Activated CD4-positive, CD25-positive, alpha-beta regulatory T cell treated with anti-CD3 and anti-CD28 coated beads, Interleukin-2, amount 50 U/mL, for 24 hours (primary cell): ENCODE measurements at places on chromosomes 1 and 21.

DNA sequence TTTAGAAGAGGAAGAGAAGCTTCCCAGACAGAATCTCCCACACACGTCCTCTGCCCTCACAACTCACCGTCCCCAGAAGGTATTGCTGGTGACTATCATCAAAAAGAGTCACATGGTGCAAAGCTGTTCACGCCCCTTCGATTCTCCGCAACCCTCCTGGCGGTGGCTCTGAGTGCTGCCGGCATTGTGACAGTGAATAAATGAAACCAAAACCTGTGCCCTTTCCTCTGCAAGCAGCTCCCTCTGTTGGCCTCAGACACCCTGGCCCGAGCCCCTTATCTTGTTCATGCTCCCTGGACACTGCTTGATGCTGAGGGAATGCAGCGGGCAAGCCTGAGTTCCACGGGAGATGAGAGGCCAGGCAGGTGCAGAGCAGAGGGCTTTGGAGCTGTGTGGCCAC, 510.3 kb downstream of the NPHP4 start:
- ATAC-seq = peak; percentile 43

DNA sequence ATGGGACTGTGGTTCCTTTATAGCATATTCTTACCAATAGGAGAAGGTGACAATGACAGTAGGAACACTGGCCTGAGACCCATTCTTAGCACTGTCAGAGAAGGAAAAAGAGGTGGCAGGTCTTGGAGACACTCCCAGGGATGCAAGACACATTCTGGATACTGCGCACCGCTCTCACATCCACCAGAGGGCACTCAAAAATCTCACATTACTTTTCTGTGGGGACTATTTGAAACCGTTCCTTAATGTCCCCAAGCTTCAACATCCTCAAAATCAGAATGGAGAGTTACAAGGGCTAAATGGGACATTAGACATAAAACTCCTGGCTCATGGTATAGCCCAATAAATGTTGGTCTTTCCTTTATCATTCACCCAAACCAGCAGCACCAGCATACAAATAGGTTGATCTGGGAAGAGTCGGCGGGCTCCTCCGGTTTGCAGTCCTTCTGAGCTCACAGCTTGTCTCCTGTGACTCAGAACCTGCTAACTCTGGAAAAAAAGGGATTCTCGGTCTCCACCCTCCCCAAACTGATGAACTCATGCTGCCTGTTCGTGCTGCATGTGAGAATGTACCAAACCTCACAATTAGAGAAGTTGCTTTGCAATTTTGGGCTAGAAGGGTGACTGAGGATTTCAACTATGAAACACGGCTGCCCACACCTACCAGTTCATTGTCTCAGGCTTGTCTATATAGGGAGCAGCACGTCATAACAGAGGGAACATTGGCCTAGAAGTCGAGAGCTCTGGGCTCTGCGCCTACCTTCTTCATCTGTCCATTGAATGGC, 40.2 kb downstream of the IL12RB2 start:
- ATAC-seq = no peak

GRCh38 chr1:228989992-228990827, 254.9 kb downstream of the RHOU start:
- ATAC-seq = no peak

DNA sequence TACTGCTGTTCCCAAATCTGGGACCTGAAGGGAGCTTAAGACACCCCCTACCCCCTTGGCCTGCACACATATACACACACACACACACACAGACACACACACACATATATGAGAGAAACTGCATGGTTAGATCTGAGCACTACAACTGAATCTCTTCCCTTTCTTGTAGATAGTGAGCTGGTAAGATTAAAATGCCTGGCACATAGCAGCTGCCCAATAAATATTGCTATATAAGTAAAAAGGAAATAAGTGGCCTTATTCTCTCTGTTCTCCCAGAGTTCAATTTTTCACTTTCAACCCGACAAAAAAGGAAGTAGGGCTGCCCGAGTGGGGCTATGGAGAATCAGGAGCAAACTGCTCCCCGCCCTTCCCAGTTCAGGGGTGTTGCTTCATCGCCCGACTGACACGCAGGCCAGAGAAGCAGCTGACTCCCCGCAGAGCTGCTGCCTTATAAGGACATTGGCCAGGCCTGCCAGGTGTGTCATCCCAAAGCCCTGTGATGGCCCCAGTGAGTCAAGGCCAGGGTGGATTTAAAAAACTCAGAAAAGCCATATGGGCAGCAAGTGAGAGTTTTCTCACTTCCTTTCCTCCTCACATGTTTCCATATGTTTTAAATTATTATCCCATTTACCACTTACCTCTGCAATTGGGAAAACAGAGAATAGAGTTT, 106.5 kb upstream of the SLC44A3 start:
- ATAC-seq = no peak

DNA sequence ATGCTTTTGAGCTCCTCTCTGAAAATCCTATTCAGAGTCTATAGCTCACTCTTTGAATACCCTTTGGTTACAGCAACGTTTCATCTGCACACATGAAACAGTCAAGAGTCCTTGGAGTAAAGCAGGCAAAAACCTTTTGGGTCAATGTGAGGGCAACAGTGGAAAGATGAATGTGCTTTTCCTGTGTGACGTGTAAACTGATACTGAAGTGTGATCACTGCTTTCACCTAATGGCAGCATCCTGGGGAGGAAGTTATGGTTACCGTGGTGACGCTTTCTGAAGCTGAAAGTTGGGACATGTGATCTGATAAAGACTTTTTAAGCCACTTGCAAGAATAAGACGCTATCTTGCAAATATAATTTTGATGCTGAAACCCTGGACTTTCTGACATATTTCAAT, 160.0 kb downstream of the SEC16B start:
- ATAC-seq = no peak

DNA sequence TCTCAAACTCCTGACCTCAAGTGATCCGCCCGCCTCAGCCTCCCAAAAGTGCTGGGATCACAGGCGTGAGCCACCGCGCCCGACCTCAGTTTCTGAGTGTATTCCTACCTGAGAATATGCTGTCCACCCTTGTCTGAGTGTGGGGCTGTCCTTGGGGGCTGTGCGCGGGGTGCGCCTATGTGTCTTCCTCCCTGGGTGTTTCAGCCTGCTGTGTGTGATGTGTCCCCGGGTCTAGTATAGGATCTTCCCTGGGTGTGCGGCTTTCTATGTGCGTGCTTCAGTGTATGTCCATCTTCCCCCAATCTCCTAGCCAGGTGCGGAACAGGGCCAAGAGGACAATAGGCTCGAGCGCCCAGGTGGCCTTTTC, 8.3 kb upstream of the ID3 start:
- ATAC-seq = no peak

GRCh38 chr1:156754219-156754618, 2.7 kb upstream of the HDGF start:
- ATAC-seq = no peak

DNA sequence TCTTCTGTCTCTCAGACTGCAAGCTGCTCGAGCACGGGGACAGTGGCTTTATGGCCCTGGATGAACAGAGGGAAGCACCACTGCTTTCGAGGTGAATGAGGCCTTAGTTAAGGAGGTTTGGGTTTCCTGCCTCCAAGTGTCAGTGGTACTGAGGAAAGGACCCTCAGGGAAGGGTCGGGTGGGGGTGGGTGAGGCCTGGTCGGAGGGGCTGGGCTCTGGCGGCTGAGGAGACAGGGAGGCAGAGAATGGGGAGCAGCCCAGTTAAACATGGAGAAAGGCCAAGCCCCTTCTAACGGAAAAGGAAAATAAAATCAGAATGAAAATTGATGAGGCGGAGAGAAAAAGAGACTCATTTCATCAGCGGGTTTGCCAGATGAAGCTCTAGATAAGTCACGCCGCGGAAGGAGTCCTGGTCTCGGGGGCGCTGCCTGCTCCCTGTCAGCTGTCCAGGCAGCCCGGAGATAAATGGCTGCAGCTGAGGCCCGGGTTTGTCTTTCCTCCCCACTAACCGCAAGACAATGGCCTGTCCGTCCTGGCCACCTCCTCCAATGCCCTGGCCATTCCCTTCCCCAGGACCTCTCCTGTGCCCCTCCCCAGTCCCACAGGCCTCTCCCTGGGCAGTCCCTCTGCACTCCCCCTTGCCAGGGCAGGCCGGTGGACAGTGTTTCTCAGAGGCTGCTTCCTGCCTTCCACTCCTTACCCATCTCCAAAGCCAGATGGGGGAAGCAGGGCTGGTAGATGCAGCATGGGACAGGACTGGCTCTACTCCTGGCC, 55.2 kb downstream of the LRRN2 start:
- ATAC-seq = no peak

DNA sequence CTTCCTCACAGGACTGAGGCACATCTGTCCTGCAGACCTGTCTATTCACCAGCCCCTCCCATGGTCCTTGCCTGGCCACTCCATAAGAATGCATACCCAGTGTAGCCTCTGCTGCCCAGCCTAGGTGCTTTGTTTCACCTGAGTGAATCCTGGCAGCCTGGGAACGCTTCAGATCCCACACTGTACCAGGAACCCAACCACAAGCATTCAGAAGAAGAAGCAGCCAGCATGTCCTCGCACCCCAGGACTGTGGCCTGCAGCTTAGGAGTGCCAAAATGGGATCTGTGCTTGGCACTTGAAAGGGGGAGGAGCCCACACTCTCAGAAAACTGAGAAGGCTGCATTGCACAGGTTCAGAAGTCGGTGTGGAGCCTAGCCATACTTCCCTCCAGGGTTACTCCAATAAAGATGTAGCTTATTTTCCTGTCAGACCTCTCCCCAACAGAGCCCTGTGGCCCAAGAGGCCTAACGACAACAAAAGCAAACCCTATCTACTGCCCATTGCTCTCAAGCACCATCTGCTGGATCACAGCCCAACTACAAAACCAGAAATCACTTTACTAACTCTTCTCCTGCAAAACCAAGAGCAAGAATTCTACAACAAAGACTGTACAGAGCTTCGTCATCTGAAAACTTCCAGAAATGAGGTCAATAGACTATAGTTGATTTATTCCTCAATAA, 923.1 kb upstream of the NEGR1 start:
- ATAC-seq = no peak

DNA sequence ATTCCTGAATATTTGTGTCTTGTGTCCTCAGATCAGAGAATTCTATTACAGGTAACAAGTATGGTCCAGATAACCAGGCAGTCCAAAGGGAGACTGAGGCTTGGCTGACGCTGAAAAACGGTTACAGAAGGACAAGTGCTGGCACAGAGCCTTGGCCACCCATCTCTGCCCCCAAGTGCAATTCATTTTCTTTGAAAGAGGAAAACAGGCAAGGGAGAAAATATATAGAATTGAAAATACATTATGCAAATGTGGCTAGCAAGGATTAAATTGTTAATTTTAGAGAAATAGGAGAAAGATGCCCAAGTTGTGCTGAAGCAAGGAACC, 1.2 kb downstream of the SORT1 start:
- no peak for ATAC-seq

GRCh38 chr1:18015719-18016118, 91.9 kb upstream of the IGSF21 start:
- ATAC-seq = no peak

- ATAC-seq = no peak
Observed at GRCh38 chr1:1302951-1303509, 4.7 kb downstream of the ACAP3 start.

- ATAC-seq = no peak
Observed at GRCh38 chr1:193111641-193112090, 6.5 kb upstream of the GLRX2 start.

- ATAC-seq = no peak
Observed at GRCh38 chr1:238833919-238834318, 552.4 kb upstream of the CHRM3 start.

- no peak for ATAC-seq
Observed at GRCh38 chr1:6200188-6200809, 904 bp upstream of the RPL22 start.

DNA sequence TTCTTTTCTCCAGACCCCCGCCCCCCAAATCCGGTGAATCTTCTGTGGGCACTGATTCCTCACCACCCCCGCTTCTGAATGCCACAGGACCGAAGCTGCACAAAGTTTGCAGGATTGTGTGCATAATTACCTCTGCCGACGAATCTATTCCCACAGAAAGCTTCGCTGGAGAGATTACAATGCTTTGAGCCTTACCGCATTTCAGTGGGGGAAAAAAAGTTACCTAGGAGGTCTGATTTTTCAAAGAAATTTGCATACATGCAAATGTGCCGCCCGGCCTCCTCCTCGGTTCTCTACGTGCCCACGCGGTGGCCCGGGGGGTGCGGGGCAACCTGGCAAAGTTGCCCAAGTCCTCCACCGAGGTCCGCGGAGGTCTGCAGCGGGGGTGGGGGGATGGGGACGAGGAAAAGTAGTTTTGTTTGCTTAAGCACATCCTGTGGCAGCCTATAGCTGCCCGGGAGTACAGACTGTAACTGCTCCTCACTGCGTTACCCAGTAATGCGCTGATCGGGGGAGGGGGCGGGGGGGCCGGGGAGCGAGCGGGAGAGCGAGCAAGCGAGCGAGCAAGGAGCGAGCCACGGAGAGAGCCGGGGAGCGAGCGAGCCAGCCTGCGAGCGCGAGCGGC, 563 bp upstream of the NFIA start:
- ATAC-seq = no peak

- ATAC-seq = no peak
Observed at GRCh38 chr1:90106311-90106710, 111.4 kb downstream of the ZNF326 start.

GRCh38 chr1:205907794-205908193, 35.5 kb downstream of the SLC26A9 start:
- no peak for ATAC-seq

DNA sequence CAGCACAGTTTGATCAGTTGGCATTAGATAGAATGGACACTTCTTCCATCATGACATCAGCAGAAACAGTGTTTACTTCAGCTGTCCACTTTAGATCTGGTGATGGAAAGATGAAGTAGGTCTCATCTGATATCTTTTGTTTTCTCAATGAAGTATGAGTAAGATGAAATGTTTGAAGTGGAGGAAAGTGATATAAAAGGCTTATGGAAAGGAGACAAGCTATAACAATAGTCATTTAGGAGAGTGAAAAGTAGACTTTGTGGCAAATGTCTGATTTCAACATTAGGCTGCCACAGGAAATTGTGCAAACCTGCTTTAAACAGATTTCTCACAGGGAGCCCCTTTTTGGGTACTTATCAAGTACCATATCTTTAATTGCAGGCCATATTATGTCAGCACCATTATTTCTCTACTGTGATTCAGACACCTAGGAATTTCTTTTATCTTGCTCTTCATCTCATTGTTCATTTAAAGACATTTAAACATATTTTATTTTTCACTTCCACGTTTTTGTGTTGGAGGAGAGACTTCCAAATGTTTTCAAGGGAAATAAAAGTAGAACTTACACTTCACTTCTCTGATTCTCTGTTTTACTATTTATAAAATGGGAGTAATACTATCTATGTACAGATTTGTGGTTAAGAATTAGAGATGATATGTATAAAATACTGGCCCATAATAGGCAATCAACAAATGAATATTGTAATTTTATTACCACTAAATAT, 18.1 kb downstream of the PDC start:
- ATAC-seq = peak; percentile 41

- ATAC-seq = peak; percentile 33
Observed at GRCh38 chr1:109482791-109483671, 674 bp upstream of the ATXN7L2 start.
